MG63 (cell line): ENCODE measurements at places on chromosomes 3 and 15. TPM values are rescaled to one million over a fixed set of nuclear protein-coding genes. Genes with fewer than 3 reads are reported as not detected.

Gene TEX55
- not detected in 2 replicates for total RNA-seq

Gene CTXND1
- not detected in 2 replicates for total RNA-seq

Gene IL16
- total RNA-seq: 0.10 and 2.3 TPM in 2 replicates

Gene RETNLB
- total RNA-seq: not detected in 2 replicates

Gene SEMA6D
- 1.0 and 14.1 TPM in 2 replicates for total RNA-seq

Gene BFSP2
- not detected in 2 replicates for total RNA-seq

Gene PPIP5K1
- total RNA-seq: 17.4 and 24.4 TPM in 2 replicates

Gene GASK1A
- 0.15 TPM in 1 of 2 replicates, not detected in the other for total RNA-seq

Gene RTP1
- not detected in 2 replicates for total RNA-seq

Gene OCA2
- not detected in 2 replicates for total RNA-seq

Gene KNG1
- not detected in 2 replicates for total RNA-seq

Gene TMF1
- 2.7 and 4.2 TPM in 2 replicates for total RNA-seq

Gene GOLGA8G
- not detected in 2 replicates for total RNA-seq

Gene C3orf22
- total RNA-seq: not detected in 2 replicates

Gene DZIP1L
- 14.9 and 20.1 TPM in 2 replicates for total RNA-seq

Gene GOLGA6D
- total RNA-seq: not detected in 2 replicates

Gene PLSCR4
- total RNA-seq: 93.8 and 101 TPM in 2 replicates

Gene TM4SF1
- 408 and 422 TPM in 2 replicates for total RNA-seq

Gene SELENOS
- 131 and 133 TPM in 2 replicates for total RNA-seq

Gene ARNT2
- 7.2 and 7.4 TPM in 2 replicates for total RNA-seq

Gene PEAK1
- total RNA-seq: 22.3 and 71.9 TPM in 2 replicates

Gene VEPH1
- not detected in 2 replicates for total RNA-seq

Gene COPS2
- 184 and 401 TPM in 2 replicates for total RNA-seq

Gene NANOGP8
- total RNA-seq: not detected in 2 replicates

Gene SHC4
- not detected in 2 replicates for total RNA-seq

Gene TTLL13
- 0.07 TPM in 1 of 2 replicates, not detected in the other for total RNA-seq

Gene SPINK8
- not detected in 2 replicates for total RNA-seq

Gene ZIC4
- total RNA-seq: 1.5 and 2.2 TPM in 2 replicates

Gene ZPLD1
- not detected in 2 replicates for total RNA-seq

Gene TMEM158
- 13.5 and 17.0 TPM in 2 replicates for total RNA-seq

Gene MB21D2
- total RNA-seq: 23.8 and 26.4 TPM in 2 replicates

Gene UBAP1L
- 0.43 and 1.0 TPM in 2 replicates for total RNA-seq

Gene SLC22A14
- total RNA-seq: 0.69 TPM in 1 of 2 replicates, not detected in the other

Gene PRKCD
- total RNA-seq: 3.2 and 6.8 TPM in 2 replicates

Gene IL5RA
- total RNA-seq: not detected in 2 replicates

Gene PRSS50
- total RNA-seq: not detected in 2 replicates

Gene FBXO40
- total RNA-seq: not detected in 2 replicates
